Stomach (tissue), 19 donors: ENCODE measurements at places on chromosomes 12 and 14. TPM values are rescaled to one million over a fixed set of nuclear protein-coding genes. Genes with fewer than 3 reads are reported as not detected.

GRCh38 chr12:68350753-68351152, 18.6 kb upstream of the MDM1 start:
- no peak overlapping the region for H3K27ac ChIP-seq
- peaks cover 19% of the 10 kb centered on the region for H3K4me1 ChIP-seq
- no peaks in the 10 kb centered on the region for H3K27me3 ChIP-seq
- no peak overlapping the region for H3K4me3 ChIP-seq
- DNase-seq: no peak
- no peaks in the 10 kb centered on the region for H3K36me3 ChIP-seq

DNA sequence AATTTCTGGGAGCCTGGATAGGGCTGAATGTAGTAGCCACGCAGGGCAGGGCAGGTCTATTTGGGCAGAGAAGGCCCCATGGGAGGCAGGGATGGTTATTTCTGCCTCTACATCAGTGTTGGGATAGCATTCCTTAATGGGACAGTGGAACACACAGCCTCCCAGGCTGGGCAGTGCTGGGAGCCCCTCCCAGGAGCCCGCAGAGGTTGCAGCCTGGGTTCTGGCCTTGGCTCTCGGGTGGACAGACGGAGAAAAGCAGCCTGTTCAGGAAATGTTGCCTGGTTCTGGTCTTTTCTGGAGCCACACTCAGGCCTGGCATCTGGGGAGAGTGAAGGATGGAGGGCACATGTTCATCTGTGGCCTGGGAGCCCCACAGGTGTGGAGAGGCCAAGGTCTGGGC, 479 bp upstream of the NOS1 start:
- DNase-seq: no peak
- H3K27ac ChIP-seq: no peak overlapping the region
- peaks cover 9% of the 10 kb centered on the region for H3K4me1 ChIP-seq
- H3K4me3 ChIP-seq: no peak overlapping the region
- peaks cover 71% of the 10 kb centered on the region for H3K27me3 ChIP-seq
- H3K36me3 ChIP-seq: no peaks in the 10 kb centered on the region

DNA sequence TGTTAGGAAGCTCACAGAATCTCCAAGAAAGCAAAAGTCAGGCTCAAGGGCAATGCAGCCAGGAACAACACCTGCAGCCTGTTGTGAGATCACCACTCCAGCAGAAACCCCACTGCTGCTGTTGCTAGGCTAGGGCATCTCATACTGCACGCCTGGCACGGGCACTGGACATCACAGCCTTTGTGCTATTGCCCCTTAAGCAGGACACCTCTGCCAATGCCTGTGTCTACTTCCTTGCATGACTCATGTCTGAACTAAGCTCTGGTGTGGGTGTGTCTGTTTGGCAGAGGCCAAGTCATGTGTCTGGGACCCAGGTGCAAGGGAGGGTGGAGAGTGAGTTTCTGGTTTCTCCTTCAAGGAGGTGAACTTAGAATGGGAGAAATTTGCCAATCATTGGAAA, 10.0 kb upstream of the DDX47 start:
- peak overlapping the region; percentile 87 for H3K27ac ChIP-seq
- no peaks in the 10 kb centered on the region for H3K27me3 ChIP-seq
- peak; percentile 87 for DNase-seq
- H3K4me3 ChIP-seq: no peak overlapping the region
- no peaks in the 10 kb centered on the region for H3K36me3 ChIP-seq

GRCh38 chr12:90512518-90512917, 442.5 kb downstream of the CCER1 start:
- H3K4me3 ChIP-seq: no peak overlapping the region
- no peak for DNase-seq
- no peak overlapping the region for H3K27ac ChIP-seq
- H3K27me3 ChIP-seq: no peaks in the 10 kb centered on the region
- H3K36me3 ChIP-seq: no peaks in the 10 kb centered on the region

DNA sequence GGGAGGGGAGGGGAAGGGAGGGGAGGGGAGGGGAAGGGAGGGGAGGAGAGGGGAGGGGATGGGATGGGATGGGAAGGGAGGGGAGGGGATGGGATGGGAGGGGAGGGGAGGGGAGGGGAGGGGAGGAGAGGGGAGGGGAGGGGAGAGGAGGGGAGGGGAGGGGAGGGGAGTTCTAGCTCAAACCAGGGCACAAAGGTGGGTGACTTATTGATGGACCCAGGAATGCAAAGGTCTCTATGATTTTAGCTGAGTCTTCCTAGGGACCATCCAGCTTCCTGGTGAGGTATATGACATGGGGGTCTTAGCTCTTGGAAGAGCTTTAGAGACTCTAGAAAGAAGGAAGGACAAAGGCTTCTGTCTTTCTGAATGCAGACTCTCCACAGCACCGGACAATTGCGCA, 42.3 kb downstream of the ANO2 start:
- H3K36me3 ChIP-seq: no peaks in the 10 kb centered on the region
- no peak for DNase-seq
- H3K4me1 ChIP-seq: no peaks in the 10 kb centered on the region
- H3K27ac ChIP-seq: no peak overlapping the region

- peak within 1 kb of the TSS; percentile 91 for H3K27ac ChIP-seq
- H3K4me3 ChIP-seq: peak within 1 kb of the TSS; percentile 73
- peaks cover 8% of the 10 kb centered on the region for H3K36me3 ChIP-seq
- peaks cover 25% of the 10 kb centered on the region for H3K4me1 ChIP-seq
- no peaks in the 10 kb centered on the region for H3K27me3 ChIP-seq
Observed at GRCh38 chr14:75427482-75428229, at the start of gene JDP2. TSS of gene JDP2 (plus strand) at chr14:75428022. CDS start at chr14:75437921, 9,899 bp downstream.

DNA sequence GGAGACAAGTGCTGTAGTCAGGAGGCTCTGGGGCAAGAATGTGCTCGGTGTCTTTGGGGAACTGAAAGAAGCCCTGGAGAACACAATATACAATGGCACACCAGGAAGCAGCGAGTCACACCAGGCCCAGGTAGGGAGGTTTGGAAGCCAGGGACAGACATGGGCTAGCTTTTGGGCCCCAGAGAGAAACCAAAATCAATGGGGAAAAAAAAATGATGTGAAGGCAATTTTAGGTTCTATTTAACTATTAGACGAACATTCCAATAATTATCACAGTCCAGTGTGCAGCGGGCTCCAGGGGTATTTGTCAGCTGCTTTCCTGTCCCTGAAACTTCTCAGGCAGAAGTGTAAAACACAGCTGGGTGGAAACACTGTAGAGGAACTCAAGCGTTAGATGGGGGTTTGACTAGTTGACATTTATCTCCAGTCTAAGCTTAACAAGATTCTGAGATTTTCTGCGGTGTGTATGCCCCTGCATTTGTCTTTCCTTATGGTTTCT, 21.8 kb upstream of the EGLN3 start:
- no peaks in the 10 kb centered on the region for H3K27me3 ChIP-seq
- no peak overlapping the region for H3K27ac ChIP-seq
- no peaks in the 10 kb centered on the region for H3K36me3 ChIP-seq
- DNase-seq: no peak

Gene PARP11
- total RNA-seq: 8.1 TPM

GRCh38 chr12:52975204-52975603, 26.3 kb downstream of the KRT18 start:
- no peaks in the 10 kb centered on the region for H3K36me3 ChIP-seq
- no peak for DNase-seq
- H3K27me3 ChIP-seq: no peaks in the 10 kb centered on the region
- H3K4me1 ChIP-seq: no peaks in the 10 kb centered on the region

DNA sequence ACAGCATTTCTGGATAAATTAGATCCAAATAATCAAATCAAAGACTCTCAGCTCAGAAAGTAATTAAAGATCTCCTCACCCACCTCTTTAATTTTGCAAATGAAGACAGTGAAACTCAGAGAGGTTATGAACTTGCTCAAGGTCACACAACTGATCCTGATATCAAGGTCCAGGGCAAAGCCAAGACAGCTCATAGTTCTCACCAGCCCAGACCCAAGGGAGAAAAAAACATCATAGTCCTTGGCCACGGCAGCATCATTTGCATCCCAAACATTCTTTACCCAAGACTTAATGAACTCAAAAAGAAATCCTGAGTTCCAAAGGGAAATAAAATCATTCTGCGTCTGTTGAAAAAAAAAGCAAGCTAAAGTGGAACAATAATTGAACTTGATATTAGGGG, 112.1 kb downstream of the DAD1 start:
- DNase-seq: no peak
- no peak overlapping the region for H3K4me3 ChIP-seq
- no peaks in the 10 kb centered on the region for H3K36me3 ChIP-seq
- no peak overlapping the region for H3K27ac ChIP-seq
- no peaks in the 10 kb centered on the region for H3K27me3 ChIP-seq
- peaks cover 12% of the 10 kb centered on the region for H3K4me1 ChIP-seq

- no peak overlapping the region for H3K4me3 ChIP-seq
- H3K27me3 ChIP-seq: no peaks in the 10 kb centered on the region
- no peaks in the 10 kb centered on the region for H3K36me3 ChIP-seq
- H3K27ac ChIP-seq: no peak overlapping the region
- DNase-seq: no peak
Observed at GRCh38 chr14:69955855-69956845, 76.9 kb downstream of the SMOC1 start.

Gene TAS2R30
- 23.9 TPM for total RNA-seq

Gene CLEC4E
- total RNA-seq: 5.1 TPM

Gene CIROP
- total RNA-seq: not detected

Gene PYM1
- total RNA-seq: 25.3 TPM

Gene KSR2
- total RNA-seq: 0.14 TPM

GRCh38 chr12:109896188-109896587, 3.9 kb upstream of the TCHP start:
- no peaks in the 10 kb centered on the region for H3K36me3 ChIP-seq
- H3K27me3 ChIP-seq: no peaks in the 10 kb centered on the region
- H3K4me1 ChIP-seq: peaks cover 12% of the 10 kb centered on the region
- H3K27ac ChIP-seq: no peak overlapping the region

DNA sequence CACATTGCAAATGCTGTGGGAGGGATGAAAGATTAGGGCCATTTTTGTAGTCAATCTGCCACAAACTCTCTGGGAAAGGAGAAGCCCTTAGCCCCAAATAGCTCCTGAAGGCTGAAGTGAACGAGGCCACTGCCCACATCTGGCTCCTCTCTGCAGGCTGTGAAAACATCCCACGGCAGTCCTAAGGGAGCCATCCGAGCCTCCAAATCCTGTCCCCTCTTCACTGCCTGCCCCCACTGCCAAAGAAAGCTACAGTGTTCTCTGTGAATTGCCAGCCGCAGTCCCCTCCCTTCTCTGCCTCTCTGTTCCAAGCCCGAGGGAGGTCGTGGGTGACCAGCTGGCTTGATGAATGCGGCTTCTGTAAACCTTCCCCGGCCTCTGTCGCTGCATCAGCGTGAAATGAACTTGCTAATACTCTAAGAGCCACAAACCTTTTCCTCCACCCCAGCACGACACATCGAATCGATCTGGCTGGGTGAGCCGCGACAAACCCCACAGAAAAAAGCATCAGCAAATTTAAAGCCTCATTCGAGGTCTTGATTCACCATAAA, 180.7 kb upstream of the NRXN3 start:
- H3K36me3 ChIP-seq: no peaks in the 10 kb centered on the region
- H3K27ac ChIP-seq: peak overlapping the region; percentile 65
- no peaks in the 10 kb centered on the region for H3K4me1 ChIP-seq
- no peaks in the 10 kb centered on the region for H3K27me3 ChIP-seq
- no peak overlapping the region for H3K4me3 ChIP-seq

DNA sequence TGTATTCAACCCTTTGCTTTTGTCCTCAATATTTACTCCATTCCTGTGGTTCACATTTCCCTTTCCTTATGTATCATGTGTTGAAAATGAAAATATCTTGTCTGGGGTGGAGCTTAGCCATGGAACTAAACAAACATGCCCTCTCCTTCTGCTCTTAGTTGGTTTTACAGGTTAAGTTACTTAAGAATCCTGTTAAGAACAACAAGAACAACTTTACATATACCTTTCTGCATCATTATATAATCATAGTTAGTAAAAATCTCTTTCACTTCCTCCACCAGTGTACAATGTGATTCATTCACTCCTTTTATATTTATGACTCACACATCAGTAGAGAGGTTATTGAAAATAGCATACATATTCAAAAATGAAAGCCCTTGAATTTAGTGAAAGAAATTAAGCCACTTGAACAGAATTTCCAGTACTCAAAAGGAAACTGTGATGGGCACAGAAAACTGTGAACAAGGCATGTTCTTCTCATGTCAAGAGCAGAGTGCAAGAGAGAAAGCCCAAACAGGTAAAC, 307.7 kb downstream of the CCDC91 start:
- DNase-seq: peak; percentile 37
- H3K36me3 ChIP-seq: no peaks in the 10 kb centered on the region
- peaks cover 12% of the 10 kb centered on the region for H3K4me1 ChIP-seq
- no peak overlapping the region for H3K4me3 ChIP-seq

Gene TAS2R19
- total RNA-seq: not detected

DNA sequence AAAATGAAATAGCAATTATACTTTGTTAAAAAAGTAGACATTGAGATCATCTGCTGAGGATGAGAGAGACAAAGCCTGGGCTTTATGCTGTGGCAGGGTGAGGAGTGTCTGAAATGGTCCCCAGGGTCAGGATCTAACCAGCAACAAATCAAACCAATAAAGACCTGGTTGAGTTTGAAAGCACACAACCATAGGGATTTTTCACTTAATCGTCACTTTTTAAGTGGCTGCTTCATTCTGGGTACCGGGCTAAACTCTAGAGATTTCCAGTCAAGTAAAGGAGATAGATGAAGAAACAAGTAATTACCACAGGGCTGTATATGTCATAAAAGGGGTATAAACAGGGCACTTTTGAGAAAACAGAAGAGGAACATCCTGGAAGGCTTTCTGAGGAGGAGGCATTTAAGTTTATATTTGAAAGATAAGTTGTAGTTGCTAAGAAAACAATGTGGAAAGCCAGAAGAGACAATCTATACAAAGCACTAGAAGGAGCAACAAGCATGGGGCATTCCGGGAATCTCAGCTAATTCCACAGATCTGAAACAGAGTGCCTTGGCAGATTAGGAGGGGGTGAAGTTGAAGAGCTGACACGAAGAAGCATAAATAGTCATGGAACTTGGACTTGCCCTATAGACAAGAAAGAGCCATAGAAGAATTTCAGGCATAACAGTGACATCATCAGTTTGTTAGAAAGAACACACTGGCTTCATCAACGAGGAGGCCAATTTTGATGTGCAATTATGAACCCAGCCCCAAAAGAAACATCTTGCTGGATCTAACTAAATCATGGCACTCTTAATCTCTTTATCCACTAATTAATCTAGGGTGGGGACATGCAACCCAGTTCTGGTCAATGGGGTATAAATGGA, 46.9 kb upstream of the FRS2 start:
- H3K27ac ChIP-seq: no peak overlapping the region
- no peaks in the 10 kb centered on the region for H3K27me3 ChIP-seq
- no peaks in the 10 kb centered on the region for H3K36me3 ChIP-seq
- H3K4me1 ChIP-seq: no peaks in the 10 kb centered on the region

- H3K36me3 ChIP-seq: peaks cover 4% of the 10 kb centered on the region
- no peak for DNase-seq
- H3K4me1 ChIP-seq: peaks cover 12% of the 10 kb centered on the region
- no peak overlapping the region for H3K27ac ChIP-seq
Observed at GRCh38 chr14:74141703-74142102, 56.9 kb downstream of the LIN52 start.

GRCh38 chr12:58557171-58557570, 363.1 kb downstream of the LRIG3 start:
- DNase-seq: no peak
- no peaks in the 10 kb centered on the region for H3K27me3 ChIP-seq
- H3K4me3 ChIP-seq: no peak overlapping the region
- no peak overlapping the region for H3K27ac ChIP-seq
- H3K4me1 ChIP-seq: no peaks in the 10 kb centered on the region

- H3K27me3 ChIP-seq: no peaks in the 10 kb centered on the region
- DNase-seq: no peak
- H3K27ac ChIP-seq: no peak overlapping the region
- H3K4me3 ChIP-seq: no peak overlapping the region
- H3K36me3 ChIP-seq: no peaks in the 10 kb centered on the region
- H3K4me1 ChIP-seq: no peaks in the 10 kb centered on the region
Observed at GRCh38 chr12:59695379-59695778, 99.5 kb downstream of the SLC16A7 start.

- no peaks in the 10 kb centered on the region for H3K27me3 ChIP-seq
- H3K4me3 ChIP-seq: no peak overlapping the region
- no peaks in the 10 kb centered on the region for H3K4me1 ChIP-seq
- DNase-seq: peak; percentile 5
Observed at GRCh38 chr12:33012226-33012625, 115.6 kb upstream of the PKP2 start.

Gene ENDOU
- total RNA-seq: not detected

Gene SIX4
- total RNA-seq: 4.7 TPM
